Activated naive CD8-positive, alpha-beta T cell treated with anti-CD3 and anti-CD28 coated beads, Interleukin-2, amount 10 ng/mL, durations not matched to agents 7 days and 5 days (primary cell): ENCODE measurements at places on chromosomes 4 and X.

DNA sequence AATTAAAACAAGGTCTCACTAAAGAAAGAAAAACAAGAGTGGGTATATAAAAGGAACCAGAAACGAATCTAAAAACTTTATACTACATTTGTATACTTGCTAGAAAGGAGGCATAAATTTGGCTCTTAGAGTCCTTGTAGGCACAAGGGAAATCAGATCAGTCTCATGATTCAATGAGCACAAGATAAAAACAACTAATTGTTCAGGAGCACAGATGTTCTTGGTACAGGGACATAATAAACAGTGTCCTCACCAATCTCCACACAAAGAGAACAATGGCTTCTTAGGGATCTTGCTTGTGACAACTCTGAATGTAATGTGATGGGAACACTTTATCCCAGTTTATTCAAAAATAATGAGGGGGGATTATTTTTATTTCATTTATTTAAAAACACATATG, 28.3 kb downstream of the TMEM144 start:
- no peak for DNase-seq

DNA sequence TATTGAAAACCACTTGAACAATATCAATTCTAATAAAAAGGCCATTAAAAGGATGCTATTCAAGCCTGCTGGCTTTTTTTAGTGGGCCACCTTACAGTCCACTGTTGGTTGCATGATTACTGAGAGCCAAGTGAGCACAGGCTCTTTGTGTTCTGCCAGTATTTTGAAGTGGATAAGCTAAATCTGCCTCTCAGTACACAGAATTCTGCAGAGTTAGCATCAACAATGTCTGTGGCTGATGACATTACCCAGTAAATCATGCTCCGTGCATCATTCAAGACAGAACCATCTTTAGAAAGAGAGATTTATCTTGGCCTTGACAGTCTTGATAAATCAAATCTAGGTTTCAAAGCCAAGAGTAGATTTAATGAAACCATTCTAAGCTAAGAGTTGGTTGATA, 119.0 kb upstream of the GNPDA2 start:
- DNase-seq, result no peak

DNA sequence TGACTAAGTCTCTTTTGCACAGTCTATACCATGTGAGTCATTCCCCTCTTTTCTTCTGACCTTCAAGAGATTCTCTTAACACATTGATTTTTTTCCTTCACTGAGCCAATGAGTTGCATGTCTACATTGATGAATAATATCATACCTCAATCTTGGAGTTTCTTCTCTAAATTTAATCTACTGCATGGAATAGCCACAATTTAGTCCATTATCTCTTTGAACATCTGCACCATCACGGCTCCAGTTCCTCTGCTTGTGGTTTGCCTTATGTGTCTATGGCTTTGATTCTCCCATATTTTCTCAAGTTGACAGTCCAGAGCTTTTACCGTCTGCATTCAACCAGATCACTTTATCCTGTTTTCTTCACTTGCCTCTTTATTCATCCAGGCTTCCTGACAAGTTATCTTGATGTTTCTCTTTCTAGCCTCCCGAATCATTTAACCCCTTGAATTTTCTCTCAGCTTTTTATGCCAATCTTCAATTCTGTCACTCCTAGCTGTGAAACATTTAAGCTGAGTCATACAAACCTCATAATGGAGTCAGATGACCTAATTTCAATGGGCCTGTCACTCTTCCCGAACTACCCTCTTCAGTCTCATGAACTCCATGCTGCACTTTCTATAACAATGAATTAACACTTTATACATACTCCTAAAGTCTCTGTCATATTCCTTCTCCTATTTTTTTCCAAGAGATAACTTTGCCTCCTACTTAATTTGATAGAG, 222.3 kb downstream of the CPE start:
- no peak for DNase-seq

GRCh38 chrX:125170459-125170858, 149.2 kb upstream of the TEX13C start:
- DNase-seq, result no peak

- DNase-seq, result no peak
Observed at GRCh38 chr4:158111241-158111640, 61.6 kb downstream of the GASK1B start.

- peak; percentile 69 for DNase-seq
Observed at GRCh38 chrX:154396973-154397887, 947 bp upstream of the RPL10 start.

- no peak for DNase-seq
Observed at GRCh38 chr4:47664051-47664826, 173.6 kb downstream of the CORIN start.

- DNase-seq, result no peak
Observed at GRCh38 chrX:54891573-54891972, 29.1 kb upstream of the TRO start.

GRCh38 chr4:6546681-6547447, 28.1 kb upstream of the MAN2B2 start:
- peak; percentile 50 for DNase-seq

GRCh38 chr4:110120506-110120905, 77.9 kb downstream of the ELOVL6 start:
- no peak for DNase-seq

GRCh38 chr4:1813915-1814314, 20.8 kb downstream of the FGFR3 start:
- DNase-seq, result no peak

DNA sequence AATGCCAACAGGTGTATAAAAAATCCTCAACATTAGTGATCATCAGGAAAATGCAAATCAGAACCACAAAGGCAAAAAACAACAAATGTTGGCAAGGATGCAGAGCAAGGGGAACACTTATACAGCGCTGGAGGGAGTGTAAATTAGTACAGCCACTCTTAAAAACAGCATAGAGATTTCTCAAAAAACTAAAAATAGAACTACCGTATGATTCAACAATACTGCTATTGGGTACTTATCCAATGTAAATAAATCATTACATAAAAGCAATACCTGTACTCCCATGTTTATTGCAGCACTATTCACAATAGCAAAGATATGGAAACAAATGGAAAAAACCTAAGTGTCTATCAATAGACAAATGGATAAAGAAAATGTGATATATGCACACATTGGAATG, 171.3 kb downstream of the SLC7A11 start:
- DNase-seq, result no peak

GRCh38 chr4:112633477-112634235, 3.1 kb downstream of the ZGRF1 start:
- no peak for DNase-seq

GRCh38 chrX:34350561-34351335, 218.6 kb upstream of the FAM47A start:
- no peak for DNase-seq

DNA sequence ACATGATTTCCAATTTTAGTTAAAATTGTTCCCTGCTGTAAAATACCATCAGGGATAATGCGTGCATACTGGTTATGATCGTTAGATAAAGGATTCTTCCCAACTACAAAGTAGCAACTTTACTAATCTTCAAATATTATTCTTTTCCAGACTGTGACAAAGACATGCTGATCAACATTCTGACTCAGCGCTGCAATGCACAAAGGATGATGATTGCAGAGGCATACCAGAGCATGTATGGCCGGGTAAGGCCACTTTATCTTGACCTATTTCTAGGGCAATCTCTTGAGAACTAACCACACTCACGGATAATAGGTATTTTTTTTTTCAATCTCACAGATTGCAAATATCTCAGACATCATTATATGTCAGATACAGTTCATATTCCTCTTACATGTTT, 47.0 kb downstream of the ANXA10 start:
- no peak for DNase-seq

GRCh38 chr4:61638591-61638990, 438.5 kb downstream of the ADGRL3 start:
- DNase-seq, result no peak

DNA sequence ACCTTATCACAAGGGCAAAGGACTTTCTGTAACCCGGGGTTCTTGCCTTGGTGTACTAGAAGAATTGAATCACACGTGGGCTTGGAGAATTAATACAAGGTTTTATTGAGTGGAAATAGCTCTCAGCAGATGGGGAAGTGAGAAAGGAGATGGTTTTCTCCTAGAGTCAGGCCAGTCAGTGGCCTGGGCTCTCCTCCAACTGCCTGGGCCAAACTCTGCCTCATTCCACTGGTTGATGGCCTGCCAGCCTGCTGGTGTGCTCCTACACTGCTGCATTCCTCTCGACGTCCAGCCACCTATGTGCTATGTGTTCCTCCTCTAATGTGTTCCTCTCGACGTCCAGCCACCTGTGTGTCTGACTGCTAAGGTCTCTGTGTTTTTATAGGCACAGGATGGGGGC, 35.3 kb upstream of the SPIN2A start:
- DNase-seq, result no peak

DNA sequence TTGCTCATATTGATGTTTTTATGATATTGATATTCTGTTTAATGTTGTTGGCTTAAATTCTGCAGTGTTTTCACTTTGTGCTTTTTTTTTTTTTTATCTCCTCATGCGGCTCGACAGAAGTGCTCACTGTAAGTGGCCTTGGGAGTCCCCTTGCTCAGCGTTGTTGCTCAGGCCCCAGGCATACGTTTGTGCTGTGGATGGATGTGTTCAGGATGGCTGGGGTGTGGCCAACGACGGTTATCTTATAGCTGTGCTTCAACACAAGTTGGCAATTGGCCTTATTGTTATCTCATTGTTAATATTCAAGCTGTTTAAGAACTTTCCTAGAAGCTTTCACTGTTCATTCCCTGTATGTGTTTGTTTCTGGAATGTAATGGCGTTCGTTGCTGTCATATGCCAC, 36.4 kb upstream of the CLCN4 start:
- no peak for DNase-seq

- DNase-seq, result no peak
Observed at GRCh38 chr4:165462009-165462408, 83.2 kb downstream of the CPE start.

DNA sequence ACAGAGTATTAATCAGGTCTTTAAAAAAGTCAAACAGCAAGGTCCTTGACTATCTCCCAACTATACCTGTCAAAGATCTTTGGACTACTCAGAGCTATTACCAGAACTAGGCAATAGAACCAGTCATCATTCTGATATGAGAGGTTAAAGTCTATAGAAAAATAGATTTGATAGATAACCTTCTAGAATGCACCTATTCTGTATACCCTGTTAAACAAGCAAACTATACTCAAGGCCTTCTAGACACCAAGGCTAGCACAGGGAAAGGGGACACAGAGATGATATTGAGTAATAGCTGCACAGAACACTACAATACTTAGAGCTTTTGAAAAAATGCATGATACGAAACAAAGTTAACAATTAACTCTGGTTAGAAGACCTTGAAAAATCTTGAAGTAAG, 149.5 kb downstream of the NR3C2 start:
- DNase-seq, result no peak

DNA sequence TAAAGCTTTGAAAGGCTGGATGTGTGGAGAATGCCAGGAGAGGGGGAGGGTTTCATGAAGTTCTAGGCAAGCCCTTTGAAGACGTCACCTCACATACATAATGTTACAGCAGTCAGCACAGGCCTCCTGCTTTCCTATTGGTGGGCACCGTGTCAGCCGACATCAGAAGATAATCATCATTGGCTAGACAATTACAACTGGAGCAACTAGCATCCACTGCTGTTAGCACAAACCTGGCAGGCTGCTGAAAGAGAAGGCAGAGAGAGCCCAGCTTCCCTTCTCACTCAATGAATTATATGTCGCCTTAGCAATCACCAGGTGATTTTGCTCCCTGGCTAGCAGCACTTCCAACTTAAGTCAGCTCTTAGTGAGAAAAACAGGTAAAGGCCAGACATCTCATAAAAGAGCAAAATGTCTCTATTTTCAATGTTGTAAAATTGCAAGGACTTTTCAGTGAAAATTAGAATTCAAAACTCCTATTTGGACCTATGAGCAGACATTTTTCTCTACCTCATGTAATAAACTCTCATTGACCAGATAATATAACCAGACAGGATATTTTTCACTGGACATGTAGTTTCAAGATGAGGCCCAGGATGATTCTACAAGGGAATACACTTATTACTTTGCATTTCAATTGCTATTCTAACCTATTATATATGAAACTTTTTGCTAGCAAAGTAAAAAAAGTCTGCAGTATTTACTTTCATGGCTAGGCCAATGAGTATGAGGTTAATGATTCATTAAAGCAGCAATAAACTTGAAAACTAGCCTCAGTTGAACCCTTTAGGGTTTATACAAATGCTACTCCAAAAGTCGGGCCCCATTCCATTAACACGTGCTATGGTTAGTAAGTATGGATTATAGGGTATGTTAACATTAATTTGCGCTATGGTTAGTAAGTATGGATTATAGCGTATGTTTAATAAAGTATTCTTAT, 4.3 kb downstream of the ELOVL6 start:
- peak; percentile 63 for DNase-seq

- DNase-seq, result no peak
Observed at GRCh38 chrX:51891821-51892551, 1.4 kb upstream of the MAGED1 start.

GRCh38 chrX:118614150-118614549, 113.3 kb upstream of the IL13RA1 start:
- DNase-seq, result no peak

GRCh38 chrX:133189195-133189594, 29.0 kb downstream of the TFDP3 start:
- no peak for DNase-seq

DNA sequence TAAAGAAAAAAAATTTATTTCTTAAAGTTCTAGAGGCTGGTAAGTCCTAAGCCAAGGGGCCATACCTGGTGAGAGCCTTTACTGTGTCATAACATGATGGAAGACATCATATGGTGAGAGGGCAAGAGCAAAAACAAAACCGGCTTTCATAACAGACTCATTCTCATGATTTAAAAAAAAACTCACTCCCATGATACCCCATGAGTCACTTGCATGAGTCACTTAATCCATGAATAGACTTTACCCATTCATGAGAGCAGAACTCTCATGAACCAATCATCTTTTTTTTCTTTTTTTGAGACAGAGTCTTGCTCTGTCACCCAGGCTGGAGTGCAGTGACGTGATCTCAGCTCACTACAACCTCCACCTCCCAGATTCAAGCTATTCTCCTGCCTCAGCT, 369.7 kb upstream of the DIAPH2 start:
- DNase-seq, result no peak

- DNase-seq, result no peak
Observed at GRCh38 chrX:8848911-8849310, 47.7 kb upstream of the FAM9A start.

DNA sequence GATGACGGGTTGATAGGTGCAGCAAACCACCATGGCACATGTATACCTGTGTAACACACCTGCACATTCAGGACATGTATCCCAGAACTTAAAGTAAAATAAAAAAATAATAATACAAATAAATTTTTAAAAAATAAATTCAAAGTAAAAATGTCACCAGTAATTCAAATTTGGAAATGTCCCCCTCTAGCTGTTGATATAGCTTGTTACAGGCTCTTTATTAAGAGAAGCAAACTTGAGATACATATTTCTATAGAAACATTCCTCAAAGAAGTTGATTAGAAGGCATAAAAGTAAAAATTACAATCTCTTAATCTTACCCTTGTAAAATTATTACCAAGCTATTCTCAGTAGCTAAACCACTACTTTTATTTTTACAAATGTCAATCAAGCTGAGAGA, 1397.0 kb downstream of the FAM133A start:
- no peak for DNase-seq

GRCh38 chr4:147901388-147901787, 169.5 kb downstream of the ARHGAP10 start:
- no peak for DNase-seq

GRCh38 chr4:39616651-39617050, 22.0 kb downstream of the SMIM14 start:
- DNase-seq, result no peak
